Lower lobe of right lung (tissue), 2 donors: ENCODE measurements at places on chromosomes 2 and 18.

GRCh38 chr18:46253498-46253897 lies 149.3 kb downstream of the HAUS1 start:
- no peak for DNase-seq

GRCh38 chr18:683531-683930 lies 26.1 kb downstream of the TYMS start:
- no peak for DNase-seq

GRCh38 chr2:31770741-31771140 lies 190.0 kb upstream of the SRD5A2 start:
- no peak for DNase-seq

GRCh38 chr2:66185497-66186054 lies 249.3 kb upstream of the MEIS1 start:
- no peak for DNase-seq

- no peak for DNase-seq
Observed at GRCh38 chr2:15169326-15170069, 391.6 kb downstream of the NBAS start.
